ENCODE measurements at places on chromosomes 16 and 17. TPM values are rescaled to one million over a fixed set of nuclear protein-coding genes. Genes with fewer than 3 reads are reported as not detected.
A peak's percentile ranks its signal among the peaks of the same experiment; 100 is the strongest.

GRCh38 chr16:58938811-58939210, 204.7 kb upstream of the GOT2 start:
- DNase-seq: no peak

- DNase-seq: no peak
Measured at GRCh38 chr17:16329519-16330271, 23.6 kb downstream of the CENPV start.

DNA sequence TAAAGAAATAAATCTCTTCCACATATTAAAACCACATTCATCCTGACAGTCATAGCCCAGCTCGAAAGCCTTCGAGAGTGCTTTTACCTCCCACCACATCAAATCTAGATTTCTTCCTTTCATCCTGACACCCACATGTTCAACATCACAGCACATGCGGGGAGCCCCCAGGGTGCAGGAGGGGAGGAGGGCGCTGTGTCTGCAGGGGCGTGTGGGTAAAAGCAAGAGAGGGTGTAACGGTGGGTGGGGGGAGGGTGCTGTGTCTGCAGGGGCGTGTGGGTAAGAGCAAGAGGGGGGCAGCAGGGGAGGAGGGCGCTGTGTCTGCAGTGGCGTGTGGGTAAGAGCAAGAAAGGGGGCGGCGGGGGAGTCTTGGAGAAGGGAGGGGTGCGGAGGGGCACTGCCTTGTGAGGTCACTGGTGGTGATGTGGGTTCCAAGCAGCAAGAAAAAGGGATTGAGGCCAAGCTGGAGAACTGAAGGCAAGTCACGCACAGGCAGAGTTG, 34.7 kb downstream of the ADCY9 start:
- DNase-seq: no peak

DNA sequence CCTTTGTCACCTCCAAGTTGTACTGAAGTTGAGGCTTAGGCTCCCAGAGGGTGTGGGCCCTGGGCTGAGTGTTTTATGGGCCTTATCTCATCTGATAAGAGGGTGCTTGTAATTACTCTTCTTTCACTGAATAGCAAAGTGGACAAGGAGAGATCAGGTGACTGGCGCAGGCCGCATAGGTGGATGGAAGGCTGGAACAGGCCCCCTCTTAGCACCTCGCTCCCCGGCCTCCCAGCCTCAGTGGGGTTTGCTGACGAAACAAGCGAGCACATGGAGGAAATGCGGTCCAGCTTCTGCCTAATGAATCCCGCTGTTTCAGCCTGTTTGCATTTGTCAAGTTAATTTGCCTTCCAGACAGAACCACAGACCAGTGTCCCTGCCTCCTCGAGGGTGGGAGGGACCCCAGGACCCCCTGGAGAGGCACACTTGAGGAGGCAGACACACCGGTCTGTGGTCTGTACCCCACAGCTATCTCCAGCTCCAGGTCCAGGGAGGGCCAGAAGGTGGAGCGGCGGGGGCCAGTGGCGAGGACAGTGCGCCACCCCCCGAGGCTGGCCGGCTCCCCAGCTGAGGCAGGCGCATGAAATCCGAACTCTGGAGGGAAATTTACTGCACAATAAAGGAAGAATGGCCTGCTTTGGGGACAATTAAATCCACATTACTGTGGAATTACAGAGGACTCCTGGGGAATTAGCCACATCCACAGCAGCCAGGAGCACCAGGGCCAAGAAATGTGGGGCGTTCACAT, 123.4 kb downstream of the NTN1 start:
- no peak for DNase-seq

DNA sequence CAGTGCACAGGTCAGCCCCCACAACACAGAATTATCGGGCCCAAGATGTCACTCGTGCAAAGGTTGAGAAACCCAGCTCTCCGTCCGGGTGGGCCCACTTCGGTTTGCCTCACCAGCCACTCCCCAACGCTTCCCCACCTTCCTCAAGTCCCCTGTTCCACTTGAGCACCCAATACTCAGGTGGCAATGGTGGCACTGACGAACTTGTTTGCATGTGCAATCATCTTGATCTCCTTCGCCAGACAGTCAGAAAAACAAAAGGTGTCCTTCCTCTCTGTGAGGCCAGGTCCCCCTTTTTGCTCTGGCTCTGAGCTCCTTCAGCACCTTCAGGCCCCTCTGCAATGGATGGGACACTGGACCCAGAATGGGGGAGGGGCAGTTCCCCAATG, 3.7 kb downstream of the GGA2 start:
- no peak for DNase-seq

DNA sequence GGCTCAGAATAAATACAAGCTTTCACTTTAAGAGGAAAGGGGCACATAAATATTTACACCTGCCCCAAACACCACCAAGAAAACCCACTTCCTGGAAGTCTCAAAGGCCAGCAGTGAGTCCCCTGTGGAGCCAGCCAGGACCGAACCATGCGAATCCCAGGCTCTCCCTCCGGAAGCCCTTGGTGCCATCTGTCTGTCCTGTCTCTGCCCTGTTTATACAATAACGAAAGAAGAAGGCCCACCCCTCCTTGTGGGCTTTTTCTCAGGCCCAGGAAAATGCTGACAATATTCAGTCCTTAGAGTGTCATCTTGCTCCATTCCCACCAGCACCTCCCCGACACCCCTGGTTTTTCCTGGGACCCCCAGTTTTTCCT, 3.6 kb upstream of the SLC6A4 start:
- no peak for DNase-seq

- DNase-seq: no peak
Measured at GRCh38 chr16:56710181-56710737, 19.7 kb upstream of the NUP93 start.

DNA sequence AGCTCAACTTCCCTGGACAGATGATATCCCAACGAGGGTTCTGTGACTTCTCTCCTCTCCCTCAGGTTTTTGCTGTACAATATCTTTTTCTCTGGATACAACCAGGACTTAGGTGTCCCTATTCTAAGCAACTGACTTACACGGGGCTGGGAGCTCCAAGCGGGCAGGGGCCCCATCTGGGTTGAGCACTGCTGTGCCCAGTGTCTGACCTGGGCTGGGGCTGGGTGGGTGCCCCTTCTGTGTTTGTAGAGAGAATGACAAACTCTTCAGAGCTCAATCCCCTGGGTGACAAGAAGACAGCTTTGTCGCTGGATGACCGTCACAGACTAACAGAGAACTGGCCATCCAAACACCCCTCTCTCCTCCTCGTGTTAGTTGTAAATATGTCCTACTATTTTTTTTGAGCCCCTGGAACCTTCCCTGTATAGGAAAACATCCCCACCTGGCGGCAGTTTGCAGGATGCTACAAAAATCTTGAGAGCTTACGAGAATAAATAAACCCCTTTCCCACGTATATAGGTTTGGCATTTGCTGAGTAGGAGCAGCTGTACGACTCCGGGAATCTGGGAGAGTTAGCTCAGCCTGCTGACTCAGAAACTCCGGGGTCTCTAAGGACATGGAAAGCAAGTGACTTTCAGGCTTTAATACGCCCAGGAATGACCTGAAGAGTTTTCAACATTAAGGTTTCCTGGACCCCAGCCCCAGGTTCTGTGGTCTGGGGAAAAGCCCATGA, 23.7 kb upstream of the RCVRN start:
- DNase-seq: no peak

DNA sequence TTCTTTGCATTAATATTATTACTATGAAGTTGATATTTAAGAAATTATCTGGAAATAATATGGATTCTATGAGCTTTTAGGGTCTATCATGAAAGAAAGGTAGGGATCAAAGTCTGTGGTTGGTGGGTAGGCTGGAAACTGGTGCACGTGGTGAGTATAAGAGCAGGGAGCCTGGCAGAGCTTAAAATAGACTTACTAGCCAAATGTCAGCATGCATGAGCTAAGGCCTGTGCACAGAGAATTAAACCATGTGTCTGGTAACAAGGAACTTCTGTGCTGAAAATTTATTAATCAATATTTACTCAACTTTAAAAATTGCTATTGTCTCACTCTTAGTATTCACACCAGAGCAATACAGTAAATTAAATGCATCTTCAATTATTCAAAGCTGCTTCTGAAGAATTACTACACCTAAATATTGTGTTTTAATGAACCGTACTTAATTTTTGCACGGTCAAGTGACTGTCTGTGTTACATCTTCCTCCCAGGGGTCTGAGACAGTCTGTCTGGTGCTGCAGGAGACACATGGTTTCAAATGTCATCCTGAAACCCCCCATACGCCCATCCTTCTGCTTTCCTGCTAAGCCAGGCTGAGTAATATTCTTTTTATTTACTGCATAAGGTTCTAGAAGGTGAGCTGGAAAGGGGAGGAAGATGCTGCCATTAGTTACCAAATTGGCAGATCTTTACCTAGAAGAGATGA, 161.0 kb upstream of the NLRP1 start:
- no peak for DNase-seq

- peak; percentile 79 for DNase-seq
Measured at GRCh38 chr16:19167710-19168370, at the start of gene SYT17. Gene SYT17, plus strand, starts transcription at chr16:19168240. Its CDS starts 407 bp downstream, at chr16:19168647.

GRCh38 chr16:67399749-67400704, 6.7 kb upstream of the TPPP3 start:
- DNase-seq: no peak

- DNase-seq: no peak
Measured at GRCh38 chr17:51050291-51051033, 70.2 kb downstream of the SPAG9 start.

- DNase-seq: no peak
Measured at GRCh38 chr17:68255151-68255550, 7.3 kb downstream of the AMZ2 start.

GRCh38 chr16:85173981-85174751, 61.9 kb upstream of the CIBAR2 start:
- DNase-seq: no peak

- no peak for DNase-seq
Measured at GRCh38 chr16:55955424-55955823, 80.3 kb upstream of the CES5A start.

DNA sequence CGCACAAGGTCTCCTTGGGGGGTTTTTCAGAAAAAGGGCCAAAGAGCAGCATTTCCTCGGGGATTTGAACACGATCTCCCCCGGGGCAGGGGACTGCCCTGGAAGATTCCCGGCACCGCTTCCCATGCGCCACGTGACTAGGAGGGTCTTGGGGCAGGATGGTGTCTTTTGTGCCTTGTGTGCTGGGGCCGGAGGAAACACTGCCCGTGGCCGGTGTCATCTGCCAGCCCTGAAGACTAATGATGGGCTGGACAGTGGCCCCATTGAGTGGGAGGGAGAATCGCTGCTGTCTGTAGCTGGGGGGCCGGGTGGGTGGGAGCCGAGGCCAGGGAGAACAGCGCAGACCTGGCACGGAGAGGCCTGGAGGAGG, 315.1 kb downstream of the SEC14L1 start:
- no peak for DNase-seq

DNA sequence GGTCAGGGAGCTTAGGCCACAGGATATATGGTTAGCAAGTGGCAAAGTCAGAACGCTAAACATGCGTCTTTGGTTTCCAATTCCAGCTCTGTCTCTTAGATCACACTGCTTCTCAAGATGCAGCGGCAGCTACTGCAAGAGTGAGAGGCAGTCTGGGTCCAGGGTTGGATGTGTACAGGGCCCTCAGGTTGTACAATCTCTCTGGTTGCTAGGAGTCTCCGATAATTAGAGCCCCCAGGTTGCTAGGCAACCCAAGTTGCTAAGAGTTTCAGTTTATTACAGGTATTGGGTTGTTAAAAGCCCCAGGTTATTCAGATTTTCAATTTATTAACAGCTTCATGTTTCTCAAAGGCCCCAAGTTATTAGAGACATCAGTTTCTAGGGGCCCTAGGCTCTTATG, 15.5 kb upstream of the SPACA3 start:
- DNase-seq: no peak

GRCh38 chr17:32494621-32495358, 8.0 kb downstream of the CDK5R1 start:
- no peak for DNase-seq

DNA sequence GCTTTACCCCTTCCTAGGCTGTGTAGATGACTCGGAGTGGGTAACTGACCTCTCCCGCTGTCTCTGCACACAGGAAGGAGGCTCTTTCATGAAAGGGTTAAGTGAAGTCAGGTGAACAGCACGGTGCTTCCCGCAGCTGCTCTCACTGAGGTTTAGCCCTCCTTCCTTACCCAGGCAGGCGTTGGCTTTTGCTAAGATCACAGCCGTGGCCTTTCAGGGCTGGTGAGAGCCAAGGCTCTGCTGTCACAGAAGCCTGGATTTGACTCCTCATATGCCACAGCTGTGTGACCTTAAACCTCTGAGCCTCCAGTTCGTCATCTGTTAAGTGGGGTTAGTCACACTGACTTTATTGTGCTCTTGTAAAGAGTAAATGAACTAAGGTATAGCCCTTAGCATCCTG, 90.9 kb upstream of the PLCG2 start:
- no peak for DNase-seq

- no peak for DNase-seq
Measured at GRCh38 chr16:17068524-17068923, 402.2 kb downstream of the XYLT1 start.

GRCh38 chr16:81397879-81398520, 46.6 kb upstream of the CMIP start:
- DNase-seq: no peak

DNA sequence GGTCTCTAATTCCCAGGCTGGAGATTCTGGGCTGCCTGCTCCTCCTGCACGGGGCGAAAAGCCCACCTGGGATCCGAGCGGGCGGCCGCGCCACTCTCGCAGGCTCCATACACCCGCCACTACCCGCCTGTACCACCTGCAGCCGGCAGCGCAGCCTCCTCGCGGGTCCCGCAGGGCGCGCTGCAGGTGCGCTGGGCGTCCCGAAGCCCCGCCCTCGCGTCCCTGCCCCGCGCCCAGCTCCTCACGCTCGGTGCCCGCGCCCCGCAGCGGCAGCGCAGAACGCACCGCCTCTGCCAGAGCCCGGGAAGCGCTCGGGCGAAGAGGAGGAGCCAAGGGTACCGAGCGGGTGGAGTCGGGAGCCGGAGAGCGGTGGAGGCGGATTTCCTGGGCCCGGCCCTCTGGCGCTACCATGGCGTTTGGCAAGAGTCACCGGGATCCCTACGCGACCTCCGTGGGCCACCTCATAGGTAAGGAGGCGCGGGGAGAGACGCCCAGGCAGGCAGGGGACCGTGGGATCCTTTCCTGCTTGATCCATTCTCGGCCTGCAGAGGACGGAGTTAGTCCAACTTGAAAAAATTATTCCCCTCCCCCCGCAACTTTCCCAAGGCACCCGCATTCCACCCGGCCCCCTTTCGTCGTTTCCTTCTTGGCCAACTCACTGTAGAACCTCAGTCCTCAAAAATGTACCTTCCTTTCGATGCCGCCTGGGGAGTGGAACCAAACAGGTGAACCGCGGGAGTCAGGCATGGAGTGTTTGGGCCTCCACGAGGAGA, at the start of gene TOM1L1:
TSS of gene TOM1L1 (plus strand) at position 396 of the 773 bp plus-strand sequence. CDS start at position 410, 14 bp downstream.
- DNase-seq: peak; percentile 83

Gene CCL8
- not detected for total RNA-seq

Gene ADCY9
- total RNA-seq: 13.9 TPM

Gene PNPO
- 12.8 TPM for total RNA-seq

Gene PIGL
- 26.5 TPM for total RNA-seq

Gene PRSS33
- total RNA-seq: 0.39 TPM

Gene TRPV3
- 3.4 TPM for total RNA-seq

Gene SYCE1L
- 20.0 TPM for total RNA-seq

Gene ACSM2A
- 1.8 TPM for total RNA-seq

Gene FBXW10
- total RNA-seq: 0.22 TPM

Gene TAT
- 0.14 TPM for total RNA-seq
